ENCODE measurements at places on chromosomes 3 and 15. TPM values are rescaled to one million over a fixed set of nuclear protein-coding genes. Genes with fewer than 3 reads are reported as not detected.

DNA sequence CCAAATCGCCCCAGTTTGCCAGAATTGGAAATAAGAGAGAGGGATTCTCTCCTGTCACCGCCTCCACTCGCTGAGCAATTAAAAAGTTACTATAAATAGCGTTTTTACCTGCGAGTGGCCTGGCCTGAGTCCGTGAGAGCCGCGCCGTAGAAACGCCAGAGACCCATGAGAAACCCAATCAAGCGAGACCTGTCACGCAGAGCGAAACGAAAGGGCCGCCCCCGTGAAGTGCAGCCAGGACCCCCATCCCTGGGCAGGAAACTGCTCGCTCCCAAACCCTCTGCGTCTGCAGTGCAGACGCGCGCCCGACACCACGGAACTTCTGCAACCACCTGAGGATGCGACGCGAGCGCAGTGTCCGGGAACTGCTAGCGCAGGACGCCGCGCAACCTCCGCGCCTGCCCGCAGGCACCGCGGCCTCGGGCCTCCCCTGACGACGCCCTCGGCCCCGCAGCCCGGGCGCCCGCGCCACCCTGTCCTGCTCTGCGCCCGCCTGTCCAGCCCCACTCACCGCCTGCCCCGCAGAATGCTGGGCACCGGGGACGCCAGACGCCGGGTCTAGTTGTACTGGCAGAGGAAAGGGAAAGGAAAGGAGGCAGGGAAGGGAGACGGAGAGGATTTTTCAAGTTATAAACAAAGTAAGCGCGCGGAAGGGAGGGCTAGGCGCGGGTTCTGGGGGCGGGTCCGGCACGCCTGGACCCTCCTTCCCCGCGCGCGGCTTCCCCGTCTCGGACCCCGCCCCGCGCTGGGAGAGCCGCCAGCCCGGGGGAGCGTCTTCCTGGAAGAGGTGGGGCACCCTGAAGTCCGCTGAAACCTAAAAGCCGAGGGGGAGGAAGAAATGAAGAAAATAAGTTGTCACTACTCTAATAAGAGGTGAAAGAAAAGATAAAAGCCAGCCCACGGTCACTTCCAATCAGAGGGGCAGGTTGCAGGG is at the start of gene PLSCR4:
Gene PLSCR4 (minus strand): TSS at position 657 of the 934 bp plus-strand sequence. CDS start 29,034 bp downstream, outside the sequence.
- H3K4me3 ChIP-seq, result peak within 1 kb of the TSS; percentile 86
- H3K27ac ChIP-seq, result peak within 1 kb of the TSS; percentile 90
- peak; percentile 23 for DNase-seq
- H3K27me3 ChIP-seq, result no peaks in the 10 kb centered on the region
- H3K36me3 ChIP-seq, result no peaks in the 10 kb centered on the region

DNA sequence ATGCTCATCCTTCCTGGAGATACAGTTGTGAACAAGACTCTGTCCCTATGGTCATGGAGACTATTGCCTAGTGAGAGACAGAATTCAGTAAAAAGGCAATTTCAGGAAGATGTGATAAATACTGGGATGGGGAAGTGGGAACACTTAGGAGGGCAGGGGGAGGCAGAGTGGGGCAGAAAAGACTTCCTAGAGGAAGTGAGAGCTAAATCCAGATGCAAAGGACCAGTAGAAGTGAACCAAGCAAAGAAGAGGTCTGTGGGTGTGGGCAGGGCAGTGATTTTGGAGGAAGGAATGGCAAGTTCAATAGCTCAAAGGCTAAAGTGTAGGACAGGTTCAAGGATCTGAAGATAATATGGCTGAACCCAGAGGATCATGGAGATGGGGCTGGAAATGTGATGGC is 68.9 kb downstream of the CD200R1L start:
- no peak overlapping the region for H3K4me3 ChIP-seq
- H3K4me1 ChIP-seq, result peaks cover 43% of the 10 kb centered on the region
- no peak for DNase-seq
- H3K36me3 ChIP-seq, result no peaks in the 10 kb centered on the region

DNA sequence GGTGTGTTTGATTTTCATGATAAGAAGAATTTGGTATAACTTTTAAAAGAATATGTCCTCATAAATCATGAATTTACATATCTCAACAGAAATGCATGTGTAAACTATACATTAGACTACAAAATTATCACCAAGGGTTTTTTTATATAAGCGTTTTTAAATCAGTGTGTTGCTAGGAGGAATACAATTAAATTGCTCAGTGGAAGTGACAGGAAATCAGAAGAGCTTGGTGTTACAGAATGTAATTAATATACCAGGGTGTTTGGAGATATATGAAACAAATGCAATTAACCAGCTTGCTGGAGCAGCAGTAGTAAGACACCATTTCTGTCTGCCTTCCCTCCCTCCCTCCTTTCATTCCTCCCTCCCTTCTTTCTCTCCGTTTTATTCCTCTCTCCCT is 2.4 kb downstream of the ROBO2 start:
- no peak overlapping the region for H3K4me3 ChIP-seq
- H3K27ac ChIP-seq, result no peak overlapping the region
- H3K36me3 ChIP-seq, result no peaks in the 10 kb centered on the region
- DNase-seq, result no peak
- no peaks in the 10 kb centered on the region for H3K27me3 ChIP-seq

The IL17RB gene
- 2.3 TPM for total RNA-seq

GRCh38 chr15:31563421-31563820 is 236.8 kb downstream of the KLF13 start:
- DNase-seq, result no peak
- H3K4me1 ChIP-seq, result no peaks in the 10 kb centered on the region
- H3K4me3 ChIP-seq, result no peak overlapping the region
- no peaks in the 10 kb centered on the region for H3K27me3 ChIP-seq
- H3K36me3 ChIP-seq, result no peaks in the 10 kb centered on the region

DNA sequence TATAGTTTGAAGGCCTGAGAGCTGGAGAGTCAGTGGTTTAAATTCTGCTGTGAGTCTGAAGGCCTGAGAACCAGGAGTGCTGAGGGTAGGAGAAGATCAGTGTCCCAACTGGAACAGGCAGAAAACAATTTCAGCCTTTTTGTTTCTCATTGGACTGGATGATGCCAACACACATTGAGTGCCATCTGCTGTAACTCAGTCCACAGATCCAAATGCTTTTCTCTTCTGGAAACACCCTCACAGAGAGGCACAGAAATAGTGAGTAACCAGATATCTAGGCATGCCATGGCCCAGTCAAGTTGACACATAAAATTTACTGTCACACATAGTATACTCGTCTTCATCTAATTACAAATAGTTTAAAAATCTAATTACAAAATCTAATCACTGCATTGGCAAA is 100.8 kb downstream of the NEO1 start:
- H3K27ac ChIP-seq, result no peak overlapping the region
- H3K4me3 ChIP-seq, result no peak overlapping the region
- no peaks in the 10 kb centered on the region for H3K27me3 ChIP-seq
- no peaks in the 10 kb centered on the region for H3K4me1 ChIP-seq

DNA sequence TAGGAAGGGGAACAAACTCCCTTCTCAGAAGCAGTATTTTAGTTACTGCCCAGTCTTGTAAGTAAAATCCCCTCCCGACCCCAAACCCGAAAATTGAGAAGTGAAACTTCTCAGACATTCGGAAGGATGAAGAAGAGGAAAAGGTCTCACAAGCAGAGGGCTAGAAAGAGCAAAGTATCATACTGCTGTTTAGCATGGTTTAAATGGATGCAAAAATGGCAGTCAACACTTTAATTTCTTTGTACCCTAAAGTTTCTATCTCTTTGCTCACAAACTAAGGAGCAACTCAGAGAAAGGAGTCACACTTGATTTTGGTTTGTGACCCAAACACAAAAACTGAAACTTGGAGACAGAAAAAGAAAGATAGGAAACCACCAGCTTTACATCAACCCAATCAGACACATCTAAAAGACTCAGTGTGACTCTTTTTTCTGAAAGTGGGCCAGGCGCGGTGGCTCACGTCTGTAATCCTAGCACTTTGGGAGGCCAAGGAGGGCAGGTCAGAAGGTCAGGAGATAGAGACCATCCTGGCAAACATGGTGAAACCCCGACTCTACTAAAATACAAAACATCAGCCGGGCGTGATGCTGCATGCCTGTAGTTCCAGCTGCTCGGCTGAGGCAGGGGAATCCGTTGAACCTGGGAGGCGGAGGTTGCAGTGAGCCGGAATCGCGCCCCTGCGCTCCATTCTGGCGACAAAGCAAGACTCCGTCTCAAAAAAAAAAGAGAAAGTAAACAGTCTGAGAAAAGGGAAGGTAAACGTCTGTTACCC is 63.2 kb upstream of the ATP11B start:
- no peak overlapping the region for H3K4me3 ChIP-seq
- no peak overlapping the region for H3K27ac ChIP-seq
- no peaks in the 10 kb centered on the region for H3K4me1 ChIP-seq
- H3K36me3 ChIP-seq, result no peaks in the 10 kb centered on the region

DNA sequence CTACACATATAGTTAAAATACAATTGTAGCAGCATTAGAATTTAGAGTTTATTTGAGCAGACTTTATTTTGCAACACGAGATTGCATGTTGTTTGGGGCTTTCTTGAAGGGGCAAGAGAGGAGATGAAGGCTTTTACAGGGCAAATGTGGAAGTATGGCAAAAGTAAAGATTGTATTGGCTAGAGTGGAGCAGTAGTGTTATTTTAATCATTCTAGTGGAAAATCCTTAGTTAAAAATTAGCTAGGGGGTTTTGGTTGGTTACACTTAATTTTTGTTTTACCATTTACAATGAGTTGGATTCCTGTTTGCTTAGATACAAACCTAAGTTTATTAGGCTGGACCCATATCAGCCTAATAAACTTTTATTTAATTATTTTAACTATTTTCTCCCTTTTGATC is 4.6 kb downstream of the OR5H15 start:
- no peak overlapping the region for H3K4me3 ChIP-seq
- no peaks in the 10 kb centered on the region for H3K36me3 ChIP-seq
- DNase-seq, result no peak
- no peaks in the 10 kb centered on the region for H3K4me1 ChIP-seq

DNA sequence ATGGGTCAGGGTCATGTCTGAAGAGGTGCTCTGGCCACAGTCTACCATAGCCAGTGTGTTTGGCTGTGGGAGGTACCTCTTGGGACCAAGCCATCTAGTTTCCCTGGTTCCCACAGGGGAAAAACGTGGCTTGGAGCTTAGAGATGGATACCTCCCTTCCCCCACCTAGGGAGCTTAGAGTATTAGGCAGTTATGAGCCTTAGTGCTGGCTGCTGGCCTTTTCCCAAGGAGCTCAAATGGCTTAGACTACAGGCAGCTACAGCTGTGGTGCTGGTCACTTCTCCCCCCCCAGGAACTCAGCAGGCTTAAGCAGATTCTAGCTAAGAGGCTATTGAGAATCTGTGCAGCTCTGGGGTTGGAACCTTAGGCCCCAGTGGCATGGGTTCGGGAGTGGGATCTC is 591.2 kb downstream of the NSUN3 start:
- DNase-seq, result no peak
- H3K27me3 ChIP-seq, result no peaks in the 10 kb centered on the region
- H3K4me3 ChIP-seq, result no peak overlapping the region
- no peaks in the 10 kb centered on the region for H3K4me1 ChIP-seq

The SCAANT1 gene
- not detected for total RNA-seq

Data from thoracic aorta (tissue), 2 donors.